Stimulated activated CD8-positive, alpha-beta memory T cell treated with anti-CD3 and anti-CD28 coated beads, Interleukin-4, amount 100 ng/mL, for 1 hour (primary cell): ENCODE measurements at places on chromosomes 16 and 17.

- DNase-seq: no peak
These were observed 234.5 kb downstream of the SEC14L1 start for GRCh38 chr17:77375108-77375916.

- peak; percentile 69 for DNase-seq
These were observed at the start of gene PGS1 for GRCh38 chr17:78378225-78379130. Gene PGS1, plus strand, starts transcription at chr17:78378649. Its CDS starts 17 bp downstream, at chr17:78378666.

DNA sequence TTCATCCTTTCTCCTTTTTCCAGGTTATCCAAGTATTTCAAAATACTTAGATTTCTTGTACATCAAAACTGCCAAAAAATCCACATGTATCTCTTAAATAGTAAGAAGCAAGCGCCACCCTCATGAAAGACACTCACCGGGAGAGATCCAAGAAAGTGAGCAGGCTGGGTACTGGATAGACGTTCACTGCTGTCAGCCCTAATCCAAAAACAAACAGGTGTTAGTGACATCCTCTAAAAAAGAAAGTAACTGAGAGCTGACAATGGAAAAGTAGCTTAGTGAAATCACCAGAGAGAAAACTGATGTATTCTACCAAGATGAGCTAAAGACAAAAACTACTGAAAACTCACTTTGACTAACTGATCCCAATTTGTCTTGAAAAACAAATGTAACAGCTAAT is 46.1 kb downstream of the MARVELD3 start:
- DNase-seq: no peak

DNA sequence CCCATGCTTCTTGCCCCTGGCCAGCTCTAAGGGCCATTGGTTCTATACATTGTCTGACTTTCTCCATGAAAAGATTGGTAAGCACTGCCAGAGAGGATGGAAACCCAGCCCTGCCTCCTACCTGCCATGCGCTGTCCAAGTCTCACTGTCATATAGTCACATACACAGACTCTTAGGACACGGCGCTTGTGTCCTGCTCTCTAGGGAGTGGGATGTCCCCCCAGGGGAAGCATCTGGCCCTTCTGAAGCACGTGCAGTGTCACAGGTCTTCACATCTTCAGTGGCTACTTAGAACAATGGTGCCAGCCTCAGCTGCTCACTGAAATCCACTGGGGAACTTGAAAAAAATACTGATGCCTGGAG is 38.7 kb downstream of the MYO18A start:
- DNase-seq: no peak

DNA sequence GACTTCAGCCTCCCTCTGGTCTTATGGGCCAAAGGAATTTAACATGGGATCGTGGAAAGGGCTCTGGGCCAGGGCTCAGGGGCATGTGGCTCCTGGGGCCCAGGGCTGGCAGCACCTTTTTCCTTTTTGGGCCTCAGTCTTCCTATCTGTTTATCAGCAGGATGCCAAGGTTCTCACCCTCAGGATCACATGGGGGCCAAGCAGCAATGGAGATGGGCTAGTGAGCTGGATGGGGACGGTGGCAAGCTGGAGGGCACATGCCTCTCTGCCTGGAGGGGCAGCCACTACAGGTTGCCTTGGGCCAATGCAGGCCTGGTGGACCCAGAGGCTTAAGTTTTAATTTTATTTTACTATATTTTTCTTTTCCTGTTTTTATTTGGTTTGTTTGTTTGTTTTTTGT is 95.4 kb downstream of the CYLD start:
- DNase-seq: no peak

DNA sequence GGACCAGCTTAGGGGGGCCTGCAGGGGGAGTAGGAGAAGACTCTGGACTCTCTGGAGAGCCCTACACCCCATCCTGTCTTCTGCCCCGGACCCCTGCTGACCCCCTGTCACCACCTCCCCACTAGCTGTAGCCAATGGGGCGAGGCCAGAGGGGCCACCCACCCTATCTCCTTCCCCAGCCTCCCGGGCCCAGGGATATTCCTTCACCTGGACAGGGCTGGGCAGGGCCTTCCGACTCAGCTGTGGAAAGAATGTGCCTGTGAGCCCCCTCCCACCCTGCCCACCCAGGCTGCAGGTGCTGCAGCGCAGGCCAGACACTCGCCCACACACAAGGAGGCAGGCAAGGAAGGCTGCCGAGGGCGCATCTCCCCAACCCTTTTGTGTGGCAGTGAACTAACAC is 23.0 kb downstream of the TSPOAP1 start:
- DNase-seq: no peak

DNA sequence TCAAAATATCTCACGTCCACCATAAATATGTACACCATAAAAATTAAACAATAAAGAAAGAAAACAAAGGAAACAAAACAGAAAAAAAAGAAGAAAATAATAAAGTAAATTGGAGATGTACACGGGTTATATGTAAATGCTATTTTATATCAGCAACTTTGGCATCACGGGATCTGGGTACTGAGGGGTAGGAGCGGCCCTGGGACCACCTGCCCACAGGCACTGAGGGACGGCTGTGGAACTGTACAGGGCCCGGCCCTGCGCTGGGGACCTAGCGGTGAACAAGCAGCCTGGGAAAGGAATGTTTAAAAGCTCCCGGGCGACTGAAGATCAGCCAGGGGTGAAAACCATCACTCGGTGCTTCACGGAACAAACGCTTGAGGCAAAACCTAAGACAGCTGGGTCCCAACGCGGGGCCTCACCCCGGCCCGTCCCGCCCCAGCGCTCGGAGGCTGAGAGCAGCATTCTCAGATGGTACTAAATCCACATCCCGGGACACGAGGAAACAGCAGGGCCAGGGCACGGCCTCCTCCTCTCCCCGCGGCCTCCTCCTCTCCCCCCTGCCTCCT is 31.2 kb downstream of the NXN start:
- no peak for DNase-seq

DNA sequence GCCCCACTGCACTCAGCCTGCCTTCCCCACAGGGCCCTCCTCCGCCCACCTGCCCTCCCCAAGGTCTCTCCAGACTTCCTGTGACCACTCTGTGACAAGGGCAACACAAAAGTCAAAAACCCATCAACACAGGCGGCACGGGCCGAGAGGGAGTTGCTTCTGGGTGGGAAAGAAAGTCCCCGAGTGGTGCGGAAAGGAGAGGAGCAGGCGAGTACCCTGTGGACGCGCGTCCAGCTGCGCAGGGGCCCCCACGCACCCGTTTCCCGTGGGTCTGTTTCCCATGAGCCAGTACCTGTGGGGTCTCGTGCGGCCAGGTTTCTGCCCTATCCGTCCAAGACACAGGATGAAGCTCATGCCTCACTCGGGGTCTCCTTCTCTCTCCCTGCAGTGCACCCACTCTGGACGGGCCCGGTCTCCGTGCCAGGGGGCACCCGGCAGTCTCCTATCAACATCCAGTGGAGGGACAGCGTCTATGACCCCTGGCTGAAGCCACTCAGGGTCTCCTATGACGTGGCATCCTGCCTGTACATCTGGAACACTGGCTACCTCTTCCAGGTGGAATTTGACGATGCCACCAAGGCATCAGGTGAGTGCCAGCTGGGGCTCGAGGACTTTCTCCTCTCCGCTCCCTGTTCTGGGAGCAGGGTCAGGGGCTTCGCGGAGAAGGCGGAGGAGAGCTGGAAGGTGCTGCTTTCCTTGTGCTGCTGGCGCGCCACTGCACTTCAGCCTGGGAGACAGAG is 12.2 kb downstream of the CD2BP2 start:
- DNase-seq: no peak

DNA sequence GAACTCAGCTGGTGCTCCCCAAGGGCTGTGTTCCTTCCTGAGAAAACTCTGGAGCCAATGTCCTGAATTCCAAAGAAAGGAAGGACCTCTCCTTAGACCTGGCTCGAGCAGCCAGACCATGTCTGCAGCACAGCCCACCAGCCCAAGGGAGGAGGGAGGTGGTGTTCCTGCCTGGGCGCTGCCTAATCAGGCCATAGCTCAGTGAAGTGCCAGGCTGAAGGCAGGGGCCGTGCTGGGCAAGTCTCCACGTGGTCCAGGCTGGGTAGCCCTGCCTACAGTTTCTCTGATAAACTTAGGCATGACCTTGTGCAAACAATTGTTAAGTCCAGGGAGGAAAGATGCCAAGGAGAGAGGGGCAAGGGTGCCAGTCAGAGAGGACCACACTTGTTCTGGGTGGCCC is 76.8 kb downstream of the MPRIP start:
- no peak for DNase-seq

GRCh38 chr17:32264823-32265191 is 825 bp upstream of the RHBDL3 start:
- no peak for DNase-seq

GRCh38 chr16:85446951-85447692 is 166.0 kb upstream of the GSE1 start:
- DNase-seq: no peak

DNA sequence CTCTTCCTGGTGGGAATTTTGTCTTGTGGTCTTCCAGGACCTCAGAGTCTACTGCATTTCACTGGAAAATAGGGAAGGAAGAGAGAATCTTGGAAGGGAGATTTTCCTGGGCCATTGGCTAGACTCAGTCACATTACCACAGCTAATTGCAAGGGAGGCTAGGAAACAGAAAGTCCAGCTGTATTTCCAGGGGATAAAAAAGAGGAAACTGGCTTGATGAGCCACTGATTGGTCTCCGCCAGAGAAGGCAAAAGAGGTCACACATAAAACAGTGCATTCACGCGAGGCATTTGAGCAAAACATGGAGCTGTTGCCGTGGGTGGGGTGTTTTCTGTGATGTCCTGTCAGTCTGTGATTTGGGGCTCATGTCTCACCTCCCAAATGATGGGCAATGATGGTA is 345.3 kb downstream of the FOXL1 start:
- DNase-seq: no peak

GRCh38 chr17:72733619-72734282 is 358.7 kb downstream of the SLC39A11 start:
- no peak for DNase-seq

GRCh38 chr17:19905502-19905901 is 37.8 kb upstream of the ULK2 start:
- DNase-seq: no peak

DNA sequence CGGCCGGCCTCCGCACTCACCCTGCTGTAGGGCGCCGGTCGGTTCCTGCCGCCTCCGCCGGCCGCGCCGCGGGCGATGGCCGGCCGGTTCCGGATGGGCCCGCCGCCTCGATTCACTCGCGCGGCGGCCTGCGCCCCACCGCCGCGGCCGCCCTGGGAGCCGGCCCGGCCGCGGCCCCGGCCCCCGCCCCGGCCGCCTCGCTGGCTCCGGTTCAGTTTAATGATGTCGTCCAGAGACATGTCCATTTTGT is 158 bp downstream of the ALYREF start:
- DNase-seq: no peak

DNA sequence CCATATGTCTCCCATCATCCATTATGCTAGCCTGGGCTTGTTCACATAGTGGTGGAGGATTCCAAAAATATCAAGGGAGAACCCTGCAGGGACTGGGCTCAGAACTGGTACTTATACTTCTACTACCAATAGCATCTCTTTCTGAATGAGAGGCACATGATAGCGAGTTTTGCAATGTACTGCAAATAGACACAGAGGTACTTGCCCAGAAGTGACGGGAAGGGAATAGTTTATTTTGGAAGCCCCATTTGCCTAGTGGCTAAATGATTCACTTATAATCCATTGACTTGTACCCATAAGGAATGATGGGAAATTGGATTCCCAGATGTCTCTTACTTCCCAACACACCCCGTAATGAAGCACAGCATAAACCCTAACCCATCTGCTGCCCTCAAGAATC is 124.8 kb upstream of the ERCC4 start:
- DNase-seq: no peak

GRCh38 chr17:9868552-9868951 is 36.5 kb downstream of the RCVRN start:
- no peak for DNase-seq

- peak; percentile 29 for DNase-seq
These were observed 934 bp downstream of the MAFG start for GRCh38 chr17:81926451-81927151.

- no peak for DNase-seq
These were observed 11.6 kb downstream of the MYO1C start for GRCh38 chr17:1480747-1481465.

DNA sequence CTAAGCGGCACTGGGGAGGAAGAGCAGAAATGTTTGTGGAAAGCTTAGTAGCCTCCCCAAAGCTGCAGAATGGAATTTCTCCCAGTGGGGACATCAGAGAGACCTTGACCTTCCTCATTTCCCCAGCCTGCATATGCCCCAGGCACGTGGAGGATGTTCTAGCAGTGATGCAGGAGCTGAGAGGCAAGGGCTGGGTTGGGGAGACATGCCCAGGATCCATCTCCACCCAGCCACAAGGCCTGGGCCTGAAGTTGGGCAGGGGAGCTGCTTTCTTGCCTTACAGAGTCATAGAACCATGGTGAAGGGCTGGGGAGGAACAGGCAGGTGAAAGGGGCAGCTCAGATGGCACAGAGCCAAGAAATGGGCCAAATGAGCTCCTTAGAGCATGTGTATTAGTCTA is 104.0 kb downstream of the TMEM132E start:
- no peak for DNase-seq

GRCh38 chr16:877242-878071 is 76.9 kb upstream of the GNG13 start:
- DNase-seq: no peak

- no peak for DNase-seq
These were observed 3.7 kb upstream of the SCIMP start for GRCh38 chr17:5238333-5238732.

GRCh38 chr16:78446992-78447563 is 347.6 kb downstream of the WWOX start:
- DNase-seq: no peak

DNA sequence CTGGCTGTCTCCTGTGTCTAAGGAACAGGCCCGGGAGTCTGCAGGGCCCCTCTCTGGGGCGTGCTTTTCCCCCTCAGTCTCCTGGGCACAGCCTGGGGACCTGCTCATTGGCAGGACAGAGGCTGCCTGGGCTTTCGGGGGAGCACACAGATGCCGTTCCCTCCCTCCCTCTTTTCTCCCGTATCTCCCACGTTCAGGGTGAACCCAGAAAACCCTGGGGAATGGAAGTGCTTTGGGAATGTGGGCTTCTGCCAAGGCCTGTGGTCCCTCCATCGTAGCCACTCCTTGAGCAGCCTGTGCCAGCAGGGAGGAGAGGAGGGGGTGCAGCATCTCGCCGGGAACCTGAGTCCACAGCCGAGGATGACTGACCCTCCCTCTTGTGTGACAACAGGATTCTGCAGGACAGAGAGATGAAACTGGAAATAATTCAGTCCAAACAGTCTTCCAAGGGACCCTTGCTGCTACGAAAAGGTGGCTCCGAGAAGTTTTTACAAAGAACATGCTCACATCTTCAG is 52.0 kb downstream of the RNF213 start:
- DNase-seq: no peak

DNA sequence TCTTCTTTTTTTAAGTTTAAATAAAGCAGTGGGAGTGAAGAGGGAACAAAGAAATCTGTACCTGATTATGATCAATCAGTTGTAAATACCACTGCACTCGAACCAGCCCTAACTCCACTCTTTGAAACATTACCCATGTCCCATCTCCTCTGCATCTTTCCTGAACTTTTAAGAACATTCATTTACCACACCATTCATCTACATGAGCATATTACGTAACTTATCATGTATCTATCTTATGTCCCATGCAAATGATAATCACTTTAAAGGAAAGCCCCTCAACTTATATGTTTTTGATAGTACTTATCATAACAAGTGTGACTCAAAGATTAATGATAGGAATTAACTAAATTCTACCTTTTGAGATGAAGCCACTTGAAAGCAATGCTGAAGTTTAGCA is 10.7 kb upstream of the BRIP1 start:
- DNase-seq: no peak
